ENCODE measurements at places on chromosomes 12 and 14. TPM values are rescaled to one million over a fixed set of nuclear protein-coding genes. Genes with fewer than 3 reads are reported as not detected.

OR10P1 gene
- total RNA-seq = not detected

DPPA3 gene
- not detected for total RNA-seq

TMPRSS12 gene
- total RNA-seq = not detected

TCL1A gene
- not detected for total RNA-seq

GSC gene
- total RNA-seq = 4.7 TPM

SLC7A7 gene
- 1.1 TPM for total RNA-seq

RD3L gene
- total RNA-seq = not detected

All from NCI-H460 (cell line).